ENCODE measurements at places on chromosomes 2 and 18.

- DNase-seq: no peak
These were observed 75.9 kb downstream of the SH3BP4 start for GRCh38 chr2:235027558-235028214.

- no peak for DNase-seq
These were observed 369.7 kb downstream of the RAD51AP2 start for GRCh38 chr2:17148407-17149145.

DNA sequence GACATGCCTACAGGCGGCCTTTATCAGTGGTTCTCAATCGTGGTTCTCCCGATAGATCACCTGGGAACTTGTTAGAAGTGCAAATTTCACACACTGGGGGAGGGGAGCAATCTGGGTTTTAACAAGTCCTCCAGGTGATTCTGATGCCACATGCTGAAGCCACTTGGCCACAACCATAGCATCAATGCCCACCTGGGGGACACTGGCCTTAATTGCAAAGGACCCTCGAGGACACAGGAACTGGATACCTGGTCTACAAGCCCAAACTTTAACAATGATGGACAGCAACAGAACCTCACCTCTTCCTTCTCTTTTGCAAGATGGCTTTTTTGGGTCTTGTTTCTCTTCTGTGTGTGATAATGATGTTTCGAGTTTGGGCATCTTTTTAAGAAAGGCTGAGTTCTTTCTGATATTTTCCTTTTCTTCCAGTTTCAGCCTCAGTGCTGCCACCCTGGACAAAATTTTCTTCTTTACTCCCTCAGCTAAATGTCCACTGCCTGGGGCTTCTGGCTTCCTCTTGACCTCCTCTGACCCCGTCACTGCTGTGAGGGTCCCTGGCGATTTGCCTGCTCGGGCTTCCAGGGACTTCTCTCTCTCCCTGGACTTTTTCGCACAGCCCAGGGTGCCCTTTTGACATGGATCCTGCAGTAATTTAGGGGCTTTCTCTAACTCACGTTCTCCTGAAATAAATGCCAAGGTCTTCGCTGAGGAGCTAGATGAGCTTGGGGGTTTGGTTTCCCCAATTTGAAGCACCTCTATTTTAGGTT is 94.2 kb downstream of the ALPK2 start:
- no peak for DNase-seq

GRCh38 chr2:98089941-98090340 is 3.0 kb downstream of the VWA3B start:
- no peak for DNase-seq

GRCh38 chr2:76157531-76157930 is 446.8 kb upstream of the GCFC2 start:
- no peak for DNase-seq

DNA sequence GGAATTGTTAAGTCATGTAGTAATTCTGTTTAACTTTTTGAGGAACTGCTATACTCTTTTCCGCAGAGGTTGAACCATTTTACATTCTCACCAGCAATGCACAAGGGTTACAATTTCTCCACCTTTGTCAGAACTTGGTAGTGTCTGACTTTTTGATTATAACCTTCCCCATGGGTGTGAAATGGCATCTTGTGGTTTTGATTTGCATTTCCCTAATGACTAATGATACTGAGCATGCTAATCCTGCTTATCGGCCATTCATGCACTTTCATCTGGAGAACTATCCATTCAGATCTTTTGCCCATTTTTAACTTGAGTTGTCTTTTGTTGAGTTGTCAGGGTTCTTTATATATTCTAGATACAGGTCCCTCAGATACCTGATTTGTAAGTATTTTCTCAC is 47.2 kb downstream of the CYB5A start:
- DNase-seq: no peak

GRCh38 chr2:183927406-183928325 is 670.7 kb upstream of the ZNF804A start:
- no peak for DNase-seq

GRCh38 chr2:57516698-57517340 is 529.8 kb upstream of the VRK2 start:
- no peak for DNase-seq

DNA sequence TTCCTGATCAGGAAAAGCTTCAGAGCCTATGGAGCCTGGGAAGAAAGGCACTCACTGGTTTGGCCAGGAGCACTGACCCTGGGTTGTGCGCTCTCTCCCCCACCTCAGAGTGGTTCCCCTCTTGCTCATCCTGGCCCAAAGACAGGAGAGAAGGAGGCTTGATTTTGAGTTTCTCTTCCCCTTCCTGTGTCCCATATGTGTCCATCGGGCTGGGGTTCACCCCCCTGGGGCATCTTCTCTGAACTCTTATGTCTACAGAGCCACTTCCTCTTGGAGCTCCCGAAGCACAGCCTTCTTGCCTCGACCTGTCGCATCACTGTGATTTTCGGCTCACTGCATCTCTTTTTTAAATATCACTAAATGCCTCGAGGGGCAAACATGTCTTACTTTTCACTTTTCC is 692.3 kb downstream of the RNF144A start:
- no peak for DNase-seq

- DNase-seq: no peak
These were observed 49.8 kb downstream of the LDLRAD4 start for GRCh38 chr18:13268158-13269012.

DNA sequence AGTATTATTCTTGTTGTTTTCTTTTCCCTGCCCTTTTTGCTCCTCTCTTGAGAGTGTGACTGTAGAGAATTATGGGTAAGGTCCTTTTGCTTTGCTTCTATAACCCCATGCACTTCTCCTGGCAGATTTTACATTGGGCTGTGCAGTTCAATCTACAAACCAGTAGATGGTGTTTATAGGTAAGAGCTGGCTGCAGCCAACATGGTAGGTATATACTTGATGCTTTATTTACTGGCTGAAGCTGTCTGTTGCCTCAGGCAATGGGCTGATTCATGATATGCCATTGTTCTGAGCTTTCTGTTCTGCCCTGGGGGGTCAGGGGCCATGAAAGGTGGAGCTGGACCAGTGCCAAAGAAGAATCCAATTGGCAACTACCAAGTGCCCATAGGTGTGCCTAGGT is 48.3 kb upstream of the MYL1 start:
- no peak for DNase-seq

- DNase-seq: no peak
These were observed at the start of gene SH3RF3 for GRCh38 chr2:109128616-109129355. Gene SH3RF3 (plus strand): TSS chr2:109129205.

- no peak for DNase-seq
These were observed 21.6 kb downstream of the STEAP3 start for GRCh38 chr2:119245076-119245840.

DNA sequence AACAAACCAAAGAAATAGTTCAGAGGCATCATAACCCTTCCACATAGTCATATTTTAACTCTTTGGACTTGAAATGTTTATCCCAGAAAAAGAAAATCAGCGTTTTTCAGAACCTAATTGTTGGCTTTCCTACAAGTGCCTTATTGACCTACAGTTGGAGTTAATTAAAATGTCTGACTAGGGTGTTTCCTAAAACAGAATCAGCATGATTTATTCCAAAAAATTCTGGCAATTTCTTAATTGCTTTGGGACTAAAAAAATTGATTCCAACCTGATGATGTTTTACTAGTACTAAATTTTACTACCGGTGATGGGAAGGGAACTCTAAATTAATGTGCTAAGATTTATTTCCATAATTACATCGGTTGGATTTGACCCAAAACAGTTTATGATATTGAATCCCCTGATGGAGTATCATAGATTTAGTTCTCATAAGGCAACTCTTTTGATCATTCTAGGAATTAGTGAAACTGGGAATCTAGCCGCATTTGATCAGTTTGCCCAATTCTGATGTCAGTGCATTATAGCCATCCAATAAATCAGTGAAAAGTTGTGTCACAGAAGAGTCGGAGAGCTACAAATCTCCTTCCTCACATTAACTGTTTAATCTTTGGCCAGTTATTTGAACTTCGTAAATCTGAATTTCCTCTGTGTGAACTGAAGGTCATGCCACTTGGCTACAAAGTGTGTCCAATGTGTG is 134.3 kb upstream of the DSEL start:
- DNase-seq: no peak

DNA sequence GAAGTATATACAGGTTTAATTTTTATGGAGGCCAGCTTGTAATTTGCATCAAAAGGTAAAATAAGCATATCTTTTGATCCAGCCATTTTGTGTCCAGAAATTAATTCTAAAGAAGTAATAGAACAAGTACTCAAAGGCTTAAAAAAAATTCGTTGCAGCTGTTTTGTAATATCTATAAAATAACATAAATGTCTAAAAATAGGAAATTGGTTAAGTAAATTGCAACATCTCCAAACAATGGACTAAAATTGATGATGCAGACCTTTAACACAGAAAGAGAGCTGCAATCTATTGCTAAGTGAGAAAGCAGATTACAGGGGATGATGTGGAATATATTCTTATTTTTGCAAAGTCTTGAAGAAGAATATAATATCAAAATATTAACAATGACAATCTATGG is 19.4 kb downstream of the AAK1 start:
- DNase-seq: no peak

DNA sequence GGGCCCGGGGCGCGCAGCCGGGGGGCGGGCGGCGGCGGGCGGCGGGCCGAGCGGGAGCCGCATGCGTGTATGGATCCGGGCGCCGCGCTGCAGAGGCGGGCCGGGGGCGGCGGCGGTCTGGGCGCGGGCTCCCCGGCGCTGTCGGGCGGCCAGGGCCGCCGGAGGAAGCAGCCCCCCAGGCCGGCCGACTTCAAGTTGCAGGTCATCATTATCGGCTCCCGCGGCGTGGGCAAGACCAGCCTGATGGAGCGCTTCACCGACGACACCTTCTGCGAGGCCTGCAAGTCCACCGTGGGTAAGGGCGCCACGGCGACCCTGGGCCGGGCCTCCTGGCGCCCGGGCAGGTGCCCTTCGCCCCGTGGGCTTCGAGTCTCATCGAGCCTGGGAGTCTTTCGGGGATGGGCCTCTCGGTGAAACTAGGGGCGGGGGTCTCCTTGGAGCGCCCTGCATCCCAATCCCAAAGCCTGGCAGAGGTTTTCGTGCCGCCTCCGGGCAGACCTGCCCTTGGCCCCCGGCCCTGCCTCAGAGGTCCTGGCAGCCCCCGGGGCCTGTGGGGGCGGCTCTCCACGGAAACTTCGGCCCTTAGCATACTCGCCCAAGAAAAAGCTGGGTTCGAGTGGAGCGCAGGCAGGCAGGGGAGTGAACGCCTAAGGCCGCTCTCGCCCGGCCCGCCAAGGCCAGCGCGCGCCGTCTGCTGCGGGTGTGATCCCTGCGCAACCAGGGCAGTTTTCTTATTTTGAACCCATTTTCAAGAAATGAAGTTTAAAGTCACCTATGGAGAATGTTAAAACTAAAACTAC is 622 bp downstream of the RAB12 start:
- DNase-seq: no peak

DNA sequence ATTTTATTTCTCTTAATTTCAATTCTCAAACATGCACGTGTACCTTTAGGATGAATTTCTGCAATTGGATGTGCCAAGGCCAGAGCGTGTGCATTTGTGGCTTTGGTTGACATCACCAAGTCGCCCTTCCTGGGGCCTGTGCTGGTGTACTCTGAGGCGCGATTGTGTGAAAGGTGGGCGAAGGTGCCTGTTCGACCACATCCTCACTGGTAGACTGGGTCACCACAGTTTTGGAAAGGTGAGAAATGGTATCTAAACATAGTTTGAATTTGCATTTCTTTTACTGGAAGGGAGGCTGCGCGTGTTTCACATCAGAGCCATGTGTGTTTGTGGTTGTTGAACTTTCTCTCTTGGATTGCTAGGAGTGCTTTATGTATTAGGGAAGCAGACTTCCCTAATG is 89.8 kb downstream of the LDLRAD4 start:
- no peak for DNase-seq

- no peak for DNase-seq
These were observed 216.4 kb upstream of the OSR1 start for GRCh38 chr2:19574778-19575260.

DNA sequence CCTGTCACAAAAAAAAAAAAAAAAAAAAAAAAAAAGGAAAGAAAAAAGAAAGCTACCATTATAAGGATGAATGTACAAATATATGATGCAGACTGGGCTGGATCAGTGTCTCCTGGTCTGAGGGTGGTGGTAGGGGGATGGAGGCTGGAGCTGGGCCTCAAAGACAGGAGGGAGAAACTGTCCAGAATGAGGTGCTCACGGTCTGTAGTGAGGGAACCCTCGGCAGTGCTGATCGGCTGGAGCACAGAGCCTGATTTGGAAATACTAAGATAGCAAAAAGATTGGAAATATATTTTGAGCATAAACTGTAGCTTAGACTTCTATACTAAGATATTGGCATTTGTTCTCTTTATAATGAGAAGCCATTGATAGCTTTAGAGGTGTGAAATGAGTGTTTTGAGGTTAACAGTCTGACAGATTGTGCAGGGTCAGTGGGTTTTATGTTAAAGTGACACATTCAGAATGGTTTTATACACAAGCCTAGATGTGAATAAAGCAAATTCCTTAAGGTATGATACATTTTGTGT is 7.9 kb upstream of the SLC3A1 start:
- no peak for DNase-seq

GRCh38 chr2:177118636-177119035 is 94.0 kb upstream of the HNRNPA3 start:
- DNase-seq: no peak

DNA sequence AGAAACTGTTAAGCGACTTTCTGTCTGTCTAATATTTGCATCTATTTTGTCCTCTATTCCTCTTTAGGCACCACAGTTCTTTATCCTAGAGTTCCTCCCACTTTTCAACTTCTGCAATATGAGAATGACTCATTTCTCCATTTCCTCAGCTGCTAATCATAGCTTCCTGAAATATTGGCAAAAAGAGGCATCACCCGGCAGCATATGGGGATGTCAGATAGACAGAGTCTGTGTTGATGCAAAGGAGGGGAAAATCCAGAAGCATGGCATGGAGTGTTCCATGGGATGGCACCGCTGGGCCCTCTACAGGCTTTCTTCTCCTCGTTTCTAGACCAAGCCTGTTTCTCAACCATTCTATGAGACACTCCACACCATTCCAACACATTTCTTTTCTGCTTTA is 93.4 kb downstream of the DOCK10 start:
- no peak for DNase-seq

DNA sequence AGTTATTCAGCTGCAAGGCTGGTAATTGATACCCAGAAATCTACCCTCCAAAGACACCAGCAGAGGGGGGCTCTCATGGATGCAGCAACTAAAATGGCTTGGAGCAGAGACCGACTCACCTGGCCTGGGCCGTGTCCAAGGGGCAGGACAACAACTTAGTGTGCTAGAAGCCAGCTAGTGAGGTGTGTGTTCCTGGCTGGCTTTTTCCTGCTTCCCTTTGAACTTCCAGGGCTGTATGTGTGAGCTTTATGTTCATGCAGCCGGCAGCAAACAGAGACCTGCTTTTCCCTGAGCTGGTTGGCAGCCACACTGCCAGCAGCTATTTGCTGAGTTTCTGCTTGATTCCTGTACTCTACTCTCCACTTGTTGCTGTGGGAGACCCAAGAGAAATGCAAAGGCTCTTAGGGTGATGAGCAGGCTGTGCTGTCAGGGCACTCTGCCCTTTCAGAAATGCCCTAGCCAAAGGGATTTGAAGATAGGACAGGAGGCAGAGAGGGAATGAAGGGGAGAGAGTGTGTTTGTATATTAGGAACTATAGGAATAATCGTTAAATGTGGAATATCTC is 23.7 kb upstream of the GRP start:
- DNase-seq: no peak

GRCh38 chr2:108923736-108924579 is 65.1 kb downstream of the EDAR start:
- no peak for DNase-seq

- no peak for DNase-seq
These were observed 217.4 kb downstream of the KCNE4 start for GRCh38 chr2:223269386-223269785.

- no peak for DNase-seq
These were observed 200.0 kb upstream of the NCKAP5 start for GRCh38 chr2:133768256-133768655.
